ENCODE measurements at places on chromosomes 3 and 15.

DNA sequence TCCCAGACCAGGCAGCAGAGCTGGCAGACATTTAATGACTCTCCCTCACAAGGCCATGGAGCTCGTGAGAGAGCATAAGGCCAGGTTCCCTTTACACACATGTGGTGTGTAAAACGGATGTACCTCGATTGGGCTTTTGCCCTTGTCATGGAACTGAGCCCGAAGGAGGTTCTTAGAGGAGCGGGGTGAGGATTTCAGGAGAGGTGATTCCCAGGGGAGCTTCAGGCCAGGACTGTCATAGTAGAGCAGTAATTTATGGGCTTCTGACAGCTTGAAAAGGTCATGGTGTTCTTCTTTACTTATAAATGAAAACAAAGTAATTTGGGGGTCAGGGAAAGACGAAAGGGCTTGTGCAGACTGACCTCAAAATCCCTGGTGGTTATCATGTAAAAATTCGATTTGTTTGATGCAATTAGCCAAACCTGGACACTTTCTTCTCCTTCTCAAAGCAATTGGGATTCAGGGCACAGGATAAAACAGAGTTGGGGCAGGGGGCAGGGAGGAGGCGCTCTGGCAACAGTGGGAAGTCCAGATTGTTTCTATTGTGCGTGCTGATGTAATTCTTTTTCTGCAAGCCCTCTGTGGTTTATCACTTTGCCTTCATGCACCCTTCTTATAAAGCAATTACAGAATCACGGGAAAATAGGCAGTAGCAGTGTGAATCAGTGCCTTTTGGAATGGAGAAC, 51.0 kb downstream of the CACNA1D start:
- no peak overlapping the region for H3K4me3 ChIP-seq
- no peaks in the 10 kb centered on the region for H3K27me3 ChIP-seq
- H3K4me1 ChIP-seq: no peaks in the 10 kb centered on the region
- H3K27ac ChIP-seq: no peak overlapping the region
- no peaks in the 10 kb centered on the region for H3K36me3 ChIP-seq
- DNase-seq: no peak

GRCh38 chr3:129654131-129654530, 47.7 kb upstream of the PLXND1 start:
- no peak for DNase-seq
- no peaks in the 10 kb centered on the region for H3K27me3 ChIP-seq
- no peak overlapping the region for H3K4me3 ChIP-seq
- H3K27ac ChIP-seq: no peak overlapping the region

- H3K27ac ChIP-seq: no peak overlapping the region
- H3K4me3 ChIP-seq: no peak overlapping the region
- H3K4me1 ChIP-seq: no peaks in the 10 kb centered on the region
- no peak for DNase-seq
- H3K36me3 ChIP-seq: no peaks in the 10 kb centered on the region
- H3K27me3 ChIP-seq: no peaks in the 10 kb centered on the region
Observed at GRCh38 chr15:38017721-38018120, 83.3 kb downstream of the TMCO5A start.

- no peaks in the 10 kb centered on the region for H3K36me3 ChIP-seq
- DNase-seq: no peak
- H3K27me3 ChIP-seq: no peaks in the 10 kb centered on the region
- no peak overlapping the region for H3K4me3 ChIP-seq
- no peaks in the 10 kb centered on the region for H3K4me1 ChIP-seq
- H3K27ac ChIP-seq: no peak overlapping the region
Observed at GRCh38 chr15:33451385-33451784, 140.6 kb downstream of the RYR3 start.

DNA sequence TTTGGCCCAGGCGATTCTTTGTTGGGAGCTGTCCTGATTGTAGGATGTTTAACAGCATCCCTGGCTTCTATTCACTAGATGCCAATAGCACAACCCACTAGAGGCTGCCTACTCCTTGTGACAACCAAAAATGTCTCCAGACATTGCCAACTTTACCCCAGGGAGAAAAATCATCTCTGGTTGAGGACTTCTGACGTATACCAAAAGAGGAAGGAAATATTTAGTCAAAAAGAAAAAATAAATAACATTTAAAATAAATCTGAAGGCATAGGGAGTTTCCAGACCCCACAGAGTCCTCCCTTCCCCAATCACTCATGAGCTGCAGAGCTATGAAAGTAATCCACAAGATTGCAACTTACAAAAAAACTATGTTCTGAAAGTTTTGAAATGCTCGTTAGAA, 61.0 kb downstream of the MECOM start:
- no peaks in the 10 kb centered on the region for H3K4me1 ChIP-seq
- H3K36me3 ChIP-seq: no peaks in the 10 kb centered on the region
- DNase-seq: no peak
- H3K27ac ChIP-seq: no peak overlapping the region
- H3K4me3 ChIP-seq: no peak overlapping the region

- H3K27me3 ChIP-seq: no peaks in the 10 kb centered on the region
- H3K4me3 ChIP-seq: no peak overlapping the region
Observed at GRCh38 chr15:88651136-88651732, 12.4 kb downstream of the ISG20 start.

DNA sequence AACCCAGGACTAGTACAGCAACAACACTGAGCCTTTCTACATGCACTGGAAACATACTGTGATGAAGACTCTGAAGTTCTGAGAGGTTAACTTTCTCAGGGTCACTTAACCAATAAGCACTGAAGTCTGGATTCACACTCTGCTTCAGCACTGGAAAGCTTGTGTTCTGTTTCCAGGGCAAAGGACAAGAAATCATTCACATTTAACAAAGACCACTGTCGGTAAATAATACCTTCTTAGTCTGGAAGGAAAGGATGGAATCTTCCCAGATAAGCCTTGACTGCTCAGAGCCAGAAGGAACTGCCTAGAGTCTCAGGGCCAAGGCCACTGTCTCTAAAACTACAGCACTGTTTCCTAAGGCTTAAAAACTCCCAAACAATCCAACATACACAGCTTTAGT, 4.3 kb upstream of the GLYCTK start:
- H3K27ac ChIP-seq: no peak overlapping the region
- no peak overlapping the region for H3K4me3 ChIP-seq
- no peaks in the 10 kb centered on the region for H3K4me1 ChIP-seq
- no peaks in the 10 kb centered on the region for H3K27me3 ChIP-seq

- no peaks in the 10 kb centered on the region for H3K36me3 ChIP-seq
- H3K4me1 ChIP-seq: no peaks in the 10 kb centered on the region
- H3K27me3 ChIP-seq: no peaks in the 10 kb centered on the region
- no peak overlapping the region for H3K27ac ChIP-seq
- DNase-seq: no peak
Observed at GRCh38 chr3:127009531-127009930, 26.6 kb downstream of the PLXNA1 start.

- peak within 1 kb of the TSS; percentile 89 for H3K27ac ChIP-seq
- peak within 1 kb of the TSS; percentile 73 for H3K4me3 ChIP-seq
- no peaks in the 10 kb centered on the region for H3K36me3 ChIP-seq
- H3K4me1 ChIP-seq: peaks cover 38% of the 10 kb centered on the region
Observed at GRCh38 chr3:48429960-48430707, at the start of gene PLXNB1. Gene PLXNB1 (minus strand): TSS chr3:48430086. CDS start chr3:48424611, 5,475 bp downstream.

GRCh38 chr3:80668600-80669294, 900.9 kb upstream of the ROBO1 start:
- no peak overlapping the region for H3K27ac ChIP-seq
- no peaks in the 10 kb centered on the region for H3K27me3 ChIP-seq
- no peaks in the 10 kb centered on the region for H3K4me1 ChIP-seq
- no peak for DNase-seq

DNA sequence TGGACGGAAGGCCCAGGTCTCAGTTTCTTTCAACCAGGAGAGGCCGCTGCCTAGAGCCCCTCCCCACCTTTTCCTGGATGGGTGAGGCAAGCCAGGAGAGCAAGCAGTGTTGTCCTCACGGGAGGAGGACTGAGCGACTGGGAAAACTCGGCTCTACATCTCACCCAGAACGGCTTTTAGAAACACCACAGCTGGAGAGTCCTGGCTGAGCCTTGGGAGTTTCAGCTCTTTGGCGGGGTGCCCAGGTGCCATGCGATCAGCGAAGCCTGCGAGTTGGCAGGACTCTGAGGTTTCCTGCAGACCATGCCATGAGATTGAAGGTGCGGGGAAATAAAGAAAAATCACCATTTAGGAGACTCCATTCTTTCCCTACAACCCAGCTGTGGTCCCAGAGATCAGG, 26.0 kb downstream of the PPCDC start:
- H3K4me1 ChIP-seq: peaks cover 18% of the 10 kb centered on the region
- DNase-seq: no peak
- H3K4me3 ChIP-seq: no peak overlapping the region
- no peak overlapping the region for H3K27ac ChIP-seq
- H3K27me3 ChIP-seq: no peaks in the 10 kb centered on the region

GRCh38 chr15:55126111-55126510, 70.6 kb downstream of the RSL24D1 start:
- no peaks in the 10 kb centered on the region for H3K4me1 ChIP-seq
- DNase-seq: no peak
- no peak overlapping the region for H3K27ac ChIP-seq
- H3K27me3 ChIP-seq: no peaks in the 10 kb centered on the region
- H3K4me3 ChIP-seq: no peak overlapping the region

- DNase-seq: peak; percentile 42
- no peaks in the 10 kb centered on the region for H3K27me3 ChIP-seq
- no peak overlapping the region for H3K4me3 ChIP-seq
- H3K36me3 ChIP-seq: no peaks in the 10 kb centered on the region
- no peak overlapping the region for H3K27ac ChIP-seq
- H3K4me1 ChIP-seq: no peaks in the 10 kb centered on the region
Observed at GRCh38 chr3:100463002-100463401, 29.4 kb upstream of the TMEM45A start.

DNA sequence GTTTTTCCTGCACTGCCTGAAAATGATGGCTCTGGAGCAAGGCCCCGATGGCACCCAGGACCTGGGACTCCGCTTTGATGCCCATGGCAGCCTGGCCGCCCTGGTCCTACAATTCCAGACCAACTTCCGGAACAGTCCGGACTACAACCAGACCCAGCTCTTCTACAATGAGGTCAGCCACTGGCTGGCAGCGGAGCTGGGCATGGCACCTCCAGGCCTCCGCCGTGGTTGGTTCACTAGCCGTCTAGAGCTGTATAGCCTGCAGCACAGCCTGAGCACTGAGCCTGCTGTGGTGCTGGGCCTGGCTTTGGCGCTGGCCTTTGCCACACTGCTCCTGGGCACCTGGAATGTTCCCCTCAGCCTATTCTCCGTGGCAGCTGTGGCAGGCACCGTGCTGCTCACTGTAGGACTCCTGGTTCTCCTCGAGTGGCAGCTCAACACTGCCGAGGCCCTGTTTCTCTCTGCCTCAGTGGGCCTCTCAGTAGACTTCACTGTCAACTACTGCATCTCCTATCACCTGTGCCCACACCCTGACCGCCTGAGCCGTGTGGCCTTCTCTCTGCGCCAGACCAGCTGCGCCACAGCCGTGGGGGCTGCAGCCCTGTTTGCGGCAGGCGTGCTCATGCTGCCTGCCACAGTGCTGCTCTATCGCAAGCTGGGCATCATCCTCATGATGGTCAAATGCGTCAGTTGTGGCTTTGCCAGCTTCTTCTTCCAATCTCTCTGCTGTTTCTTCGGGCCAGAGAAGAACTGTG, 10.9 kb downstream of the DISP2 start:
- no peaks in the 10 kb centered on the region for H3K36me3 ChIP-seq
- H3K4me3 ChIP-seq: no peak overlapping the region
- no peak for DNase-seq
- H3K27me3 ChIP-seq: no peaks in the 10 kb centered on the region
- peaks cover 9% of the 10 kb centered on the region for H3K4me1 ChIP-seq

DNA sequence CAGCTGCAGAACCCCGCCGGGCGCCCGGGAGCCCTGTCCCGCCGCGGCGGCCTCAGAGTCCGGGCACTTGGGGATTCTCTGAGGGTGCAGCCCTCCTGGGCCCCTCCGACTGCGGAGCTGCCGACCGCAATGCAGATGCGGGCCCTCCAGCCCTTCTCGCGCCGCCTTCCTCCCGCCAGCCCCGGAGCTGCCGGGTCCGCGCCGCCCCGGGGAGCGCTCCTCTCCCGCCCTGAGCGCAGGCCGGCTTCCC, 320 bp upstream of the ACAN start:
- DNase-seq: no peak
- no peak overlapping the region for H3K4me3 ChIP-seq
- H3K4me1 ChIP-seq: no peaks in the 10 kb centered on the region
- H3K36me3 ChIP-seq: no peaks in the 10 kb centered on the region
- peaks cover 16% of the 10 kb centered on the region for H3K27me3 ChIP-seq

- no peak overlapping the region for H3K4me3 ChIP-seq
- no peak for DNase-seq
- no peaks in the 10 kb centered on the region for H3K4me1 ChIP-seq
- H3K27ac ChIP-seq: no peak overlapping the region
- no peaks in the 10 kb centered on the region for H3K27me3 ChIP-seq
Observed at GRCh38 chr15:70761046-70761445, 2.3 kb downstream of the UACA start.

- H3K27me3 ChIP-seq: no peaks in the 10 kb centered on the region
- no peak overlapping the region for H3K4me3 ChIP-seq
- H3K4me1 ChIP-seq: peaks cover 4% of the 10 kb centered on the region
- H3K36me3 ChIP-seq: no peaks in the 10 kb centered on the region
Observed at GRCh38 chr3:169186596-169186995, 476.9 kb downstream of the MECOM start.

- peaks cover 4% of the 10 kb centered on the region for H3K4me1 ChIP-seq
- H3K36me3 ChIP-seq: no peaks in the 10 kb centered on the region
- no peaks in the 10 kb centered on the region for H3K27me3 ChIP-seq
- no peak overlapping the region for H3K27ac ChIP-seq
- DNase-seq: no peak
Observed at GRCh38 chr15:55879181-55879580, 114.2 kb downstream of the NEDD4 start.

DNA sequence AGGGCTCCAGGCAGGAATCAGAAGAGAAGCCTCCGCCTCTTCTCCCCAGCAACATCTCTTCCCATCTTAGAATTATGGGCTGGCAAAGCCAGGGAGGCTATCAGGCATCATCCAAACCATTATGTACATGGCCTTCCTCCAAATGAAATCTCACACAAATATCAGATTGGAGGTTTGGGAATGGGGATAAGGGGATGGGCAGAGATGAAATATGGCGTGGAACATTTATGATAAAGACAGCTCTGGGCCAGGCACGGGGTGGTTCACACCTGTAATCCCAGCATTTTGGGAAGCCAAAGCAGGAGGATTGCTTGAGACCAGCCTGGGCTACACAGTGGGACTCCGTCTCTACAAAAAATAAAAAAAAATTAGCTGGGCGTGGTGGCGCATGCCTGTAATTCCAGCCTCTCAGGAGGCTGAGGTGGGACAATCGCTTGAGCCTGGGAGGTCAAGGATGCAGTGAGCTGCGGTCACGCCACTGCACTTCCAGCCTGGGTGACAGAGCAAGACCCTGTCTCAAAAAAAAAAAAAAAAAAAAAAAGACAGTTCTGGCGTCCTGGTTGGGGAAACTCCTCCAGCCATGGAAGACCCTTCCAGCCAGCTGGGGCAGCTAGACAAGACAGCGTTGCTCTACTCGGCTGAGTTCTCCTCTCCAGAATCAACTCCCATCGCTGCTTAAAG, 36.6 kb downstream of the CPN2 start:
- DNase-seq: no peak
- H3K27ac ChIP-seq: no peak overlapping the region
- H3K4me1 ChIP-seq: peaks cover 4% of the 10 kb centered on the region
- H3K27me3 ChIP-seq: no peaks in the 10 kb centered on the region
